ENCODE measurements at places on chromosomes 3 and 15.

DNA sequence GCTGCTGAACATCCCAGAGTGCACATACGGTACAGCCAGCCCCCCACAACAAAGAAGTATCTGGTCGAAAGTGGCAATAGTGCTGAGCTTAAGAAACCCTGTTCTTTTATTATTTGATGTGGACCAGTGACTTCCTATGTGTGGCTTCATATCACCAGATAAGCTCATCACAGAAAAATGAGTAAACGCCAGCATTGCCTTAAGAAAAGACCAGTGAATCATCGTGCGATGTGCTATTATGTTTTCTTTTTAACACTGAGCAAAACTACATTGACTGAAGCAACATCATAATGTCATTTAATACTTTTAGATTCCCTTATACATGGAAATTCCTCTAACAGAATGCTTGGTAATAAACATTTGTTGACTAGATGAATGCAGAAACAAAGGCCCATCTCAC is 45.2 kb upstream of the ARRDC4 start:
- DNase-seq: no peak

GRCh38 chr3:143150071-143150470 is 30.5 kb downstream of the CHST2 start:
- no peak for DNase-seq

GRCh38 chr3:112602217-112602838 is 38.6 kb downstream of the CCDC80 start:
- DNase-seq: no peak

DNA sequence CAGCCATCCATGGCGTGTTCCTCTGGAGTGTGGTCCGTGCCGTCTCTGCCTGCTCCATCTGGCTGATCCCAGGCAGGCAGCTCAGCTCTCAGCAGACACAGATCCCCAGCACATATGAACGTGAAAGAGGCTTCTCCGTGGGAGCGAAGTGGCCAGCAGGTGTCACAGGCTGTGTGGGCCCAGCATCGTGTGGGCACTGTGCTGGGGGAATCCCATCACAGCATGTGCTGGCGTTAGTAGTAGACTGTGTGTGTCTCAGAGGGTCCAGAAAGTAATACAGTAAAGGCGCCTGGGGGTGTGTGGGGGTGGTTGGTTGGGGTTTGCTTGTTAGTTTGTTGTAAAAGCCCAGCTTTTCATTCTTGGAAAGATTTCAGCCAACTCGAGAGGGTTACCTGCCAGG is 147.6 kb downstream of the IGF1R start:
- DNase-seq: no peak

DNA sequence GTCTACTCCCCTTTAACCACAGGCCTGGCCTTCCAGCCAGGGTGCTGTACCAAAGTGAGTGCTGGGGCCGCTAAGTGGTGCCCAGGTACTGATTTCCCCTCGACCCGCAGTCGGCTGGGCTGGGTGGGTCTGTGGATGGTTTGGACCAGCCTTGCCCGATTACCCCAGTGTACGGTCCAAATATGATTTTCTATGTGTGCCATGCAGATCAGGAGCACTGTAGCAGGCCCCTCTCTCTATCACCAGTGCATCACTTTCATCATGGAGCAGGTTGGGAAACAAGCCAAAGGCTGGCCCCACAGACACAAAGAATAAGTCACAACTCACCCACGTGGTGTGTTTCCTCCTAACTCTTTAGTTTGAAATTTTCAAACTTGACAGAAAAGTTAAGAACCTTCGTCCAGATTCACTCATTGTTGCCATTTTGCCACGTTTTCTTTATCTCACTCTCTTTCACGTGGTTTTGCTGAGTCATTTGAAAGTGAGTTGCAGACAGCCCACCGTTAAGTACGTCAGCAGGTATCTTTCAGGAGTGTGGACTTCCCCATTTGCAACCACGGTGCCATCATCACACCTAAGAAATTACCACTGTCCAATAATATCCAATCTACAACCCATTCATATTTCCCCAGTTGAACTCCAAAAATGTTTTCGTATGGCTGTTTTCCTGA is 37.0 kb downstream of the ZNF710 start:
- DNase-seq: no peak

DNA sequence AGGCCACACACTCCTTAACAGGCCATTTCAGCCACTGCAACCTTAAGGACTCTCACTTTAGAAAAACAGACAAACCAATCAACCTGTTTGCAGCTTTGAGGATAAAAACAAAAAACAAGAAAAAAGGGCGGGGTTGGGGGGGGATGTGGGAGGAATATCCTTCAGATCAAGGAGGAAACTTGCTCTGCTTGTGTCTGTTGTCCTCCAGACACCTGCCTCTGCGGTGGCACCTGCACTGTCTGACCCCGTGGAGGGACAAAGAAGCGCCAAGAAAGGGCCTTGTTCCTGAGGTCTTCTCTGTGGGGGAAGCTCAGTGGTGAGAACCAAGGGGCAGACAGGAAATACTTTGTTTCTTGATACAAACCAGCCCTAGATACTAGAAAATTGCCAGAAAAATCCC is 70.5 kb downstream of the POLR2M start:
- no peak for DNase-seq

- no peak for DNase-seq
Observed at GRCh38 chr15:91881569-91882297, 28.2 kb downstream of the SLCO3A1 start.

GRCh38 chr3:72816862-72817355 is 31.3 kb downstream of the SHQ1 start:
- no peak for DNase-seq

DNA sequence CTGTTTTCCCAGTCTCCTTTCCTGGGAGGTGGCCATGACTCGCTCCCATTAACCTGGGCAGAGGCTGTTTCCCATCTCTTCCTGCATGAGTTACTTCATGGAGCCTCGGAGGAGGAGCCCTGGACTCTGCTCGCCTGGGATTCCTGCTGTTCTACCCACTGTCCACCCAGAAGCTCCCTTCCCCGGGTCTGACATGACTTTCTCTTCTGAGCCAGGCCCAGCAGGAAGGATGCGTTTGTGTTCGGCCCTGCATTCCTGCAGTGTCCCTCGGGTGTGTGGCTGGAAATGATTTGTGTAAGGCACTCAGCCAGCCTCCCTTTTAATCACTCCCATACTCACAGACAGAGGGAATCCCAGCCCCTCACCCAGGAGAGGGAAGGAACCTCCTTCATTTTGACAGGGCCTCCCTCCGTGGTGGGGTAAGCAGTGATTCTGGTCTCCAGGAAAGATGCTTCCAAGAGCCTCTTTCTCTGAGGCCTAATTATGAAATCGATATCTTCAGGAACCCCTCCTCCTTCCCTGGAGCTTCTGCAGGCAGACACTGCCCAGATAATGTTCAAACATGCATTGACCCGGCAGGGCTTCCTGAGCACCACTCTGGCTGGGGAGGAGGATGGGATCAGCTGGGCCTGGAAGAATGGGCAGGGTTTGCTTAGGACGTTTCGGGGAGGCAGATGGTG is 41.6 kb upstream of the DLG1 start:
- no peak for DNase-seq

- no peak for DNase-seq
Observed at GRCh38 chr3:108036984-108037741, 53.7 kb downstream of the CD47 start.

GRCh38 chr3:61612211-61613194 is 51.1 kb downstream of the PTPRG start:
- no peak for DNase-seq
